ENCODE measurements at places on chromosomes 1 and 21.

DNA sequence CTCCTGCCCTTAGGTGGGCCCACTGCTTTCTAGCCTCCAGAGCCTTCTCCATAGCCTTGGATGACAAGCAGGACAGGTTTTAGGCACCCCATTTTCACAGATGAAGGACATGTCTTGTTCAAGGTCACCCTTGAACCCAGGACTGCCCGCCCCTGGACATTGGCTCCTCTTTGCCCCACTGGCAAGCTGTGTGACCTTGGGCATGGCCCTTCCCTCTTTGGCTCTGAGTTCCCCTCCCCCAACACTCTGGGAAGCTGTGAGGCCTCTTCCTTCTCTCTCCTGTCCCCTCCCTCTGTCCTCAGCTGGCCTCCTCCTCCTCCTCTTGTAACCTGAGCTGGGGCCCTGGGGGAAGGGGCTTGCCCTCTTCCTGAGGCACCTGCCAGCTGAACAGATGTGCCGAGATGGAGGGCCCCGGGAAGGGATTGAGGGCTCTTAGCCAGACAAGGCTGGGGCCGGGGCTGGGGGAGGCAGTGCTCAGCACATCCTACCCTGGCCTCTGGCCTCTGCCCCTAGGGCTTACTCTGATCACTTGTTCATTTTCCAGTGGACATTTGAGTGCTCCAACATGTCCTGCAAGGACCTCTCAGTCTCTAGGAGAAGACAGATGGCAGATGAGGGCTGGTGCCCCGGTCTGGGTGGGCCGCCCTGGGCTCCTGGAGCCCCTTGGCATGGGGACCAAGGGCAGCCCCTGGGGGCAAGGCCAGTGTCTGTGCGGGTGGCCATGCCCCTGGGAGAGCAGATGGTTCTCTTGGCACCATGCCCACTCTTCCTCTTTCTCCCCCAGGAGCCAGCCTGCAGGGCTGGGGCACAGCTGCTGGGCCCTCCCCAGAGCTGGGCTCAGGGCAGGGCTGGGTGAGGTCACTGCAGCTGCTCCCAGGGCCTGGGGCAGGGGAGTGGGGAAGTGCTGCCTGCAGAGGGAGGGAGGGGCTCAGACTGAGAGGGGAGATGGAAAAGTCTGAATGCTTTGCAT is 10.7 kb downstream of the FOXO6 start:
- DNase-seq: no peak

GRCh38 chr1:21613072-21613867 is 55.9 kb downstream of the RAP1GAP start:
- DNase-seq: no peak

DNA sequence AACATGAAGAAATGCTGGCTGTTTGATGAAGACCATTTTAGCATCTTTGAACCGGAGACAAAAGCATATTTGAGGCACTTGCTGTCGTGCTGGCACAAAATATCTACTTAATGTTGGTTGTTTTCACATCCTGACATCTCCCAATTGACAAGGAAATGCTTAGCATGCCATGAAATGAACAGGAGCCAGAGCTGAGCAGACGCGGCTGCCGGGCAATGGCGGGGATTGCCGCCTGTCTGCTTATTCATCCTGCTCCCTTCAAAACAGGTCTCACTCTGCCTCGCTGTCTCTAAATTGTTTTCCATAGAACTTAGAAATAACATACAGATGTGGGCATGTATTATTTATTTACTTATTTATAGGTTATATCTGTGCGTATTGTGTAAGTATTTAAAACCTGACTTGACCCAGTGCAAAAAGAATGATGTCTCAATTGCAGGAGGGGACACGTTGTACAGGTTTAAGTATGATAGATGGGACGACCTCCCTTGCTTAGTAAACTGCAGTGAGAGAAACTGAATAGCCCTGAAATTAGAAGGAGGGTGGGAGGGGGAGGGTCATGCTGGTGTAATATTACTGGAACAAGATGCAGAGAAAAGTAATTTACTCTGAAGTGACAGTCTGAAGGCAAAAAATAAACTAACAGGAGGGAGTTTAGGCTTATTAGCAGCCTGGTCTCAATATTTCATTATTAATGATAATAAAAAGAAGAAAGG is 590.4 kb upstream of the PLXNA2 start:
- DNase-seq: no peak

DNA sequence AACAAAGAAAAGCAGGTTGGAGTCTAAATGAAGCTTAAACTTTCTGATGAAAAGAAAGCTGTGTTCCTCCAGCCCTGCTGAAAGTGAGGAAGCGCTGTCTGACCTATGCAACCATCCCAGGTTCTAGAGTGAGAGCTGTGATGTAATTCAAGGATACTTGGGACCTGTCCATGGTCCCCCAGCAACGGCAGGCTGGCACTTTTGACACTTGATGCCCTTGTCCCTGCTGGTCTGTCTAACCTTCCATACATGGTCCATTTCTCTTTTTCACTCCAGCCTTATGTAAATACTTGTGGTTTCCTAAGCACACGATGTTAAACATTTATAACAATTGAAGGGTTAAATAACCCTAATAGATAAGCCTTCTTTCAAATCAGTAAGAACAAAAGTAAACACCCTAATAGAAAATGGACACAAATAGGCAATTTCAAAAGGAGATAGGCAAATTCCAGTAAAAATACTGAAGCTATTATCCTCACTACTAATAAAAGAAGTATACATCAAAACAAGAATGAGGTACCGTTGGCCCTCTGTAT is 17.7 kb upstream of the KDM4A start:
- no peak for DNase-seq

DNA sequence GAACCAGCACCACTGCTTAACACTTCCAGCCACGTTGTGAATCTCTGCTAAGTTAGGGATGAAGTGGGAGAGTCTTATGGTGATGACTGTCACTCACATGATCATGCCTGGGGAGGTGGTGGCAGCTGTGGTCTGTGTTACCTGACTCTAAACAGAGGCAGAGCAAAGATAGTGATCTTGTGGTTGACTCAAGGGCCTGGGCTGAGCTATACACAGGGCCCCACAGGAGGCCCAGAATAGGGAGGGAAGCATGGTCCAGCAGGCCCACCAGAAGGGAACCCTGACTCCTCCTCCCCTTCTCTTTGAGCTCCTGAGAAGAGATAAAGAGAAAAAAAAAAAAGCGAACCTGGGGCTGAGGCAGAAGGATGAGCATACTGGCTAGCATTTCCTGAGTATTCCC is 55.0 kb downstream of the PLXNA2 start:
- DNase-seq: no peak

Data from stimulated activated CD4-positive, alpha-beta T cell treated with anti-CD3 and anti-CD28 coated beads, Interleukin-15, amount 100 ng/mL, for 1 hour (primary cell).